ENCODE measurements at places on chromosomes 4 and X.

- peak; percentile 42 for DNase-seq
- no peak overlapping the region for H3K4me3 ChIP-seq
- H3K4me1 ChIP-seq = no peaks in the 10 kb centered on the region
- no peak overlapping the region for H3K27ac ChIP-seq
- no peaks in the 10 kb centered on the region for H3K36me3 ChIP-seq
- no peaks in the 10 kb centered on the region for H3K27me3 ChIP-seq
Observed at GRCh38 chr4:1318046-1318375, 28.3 kb downstream of the MAEA start.

DNA sequence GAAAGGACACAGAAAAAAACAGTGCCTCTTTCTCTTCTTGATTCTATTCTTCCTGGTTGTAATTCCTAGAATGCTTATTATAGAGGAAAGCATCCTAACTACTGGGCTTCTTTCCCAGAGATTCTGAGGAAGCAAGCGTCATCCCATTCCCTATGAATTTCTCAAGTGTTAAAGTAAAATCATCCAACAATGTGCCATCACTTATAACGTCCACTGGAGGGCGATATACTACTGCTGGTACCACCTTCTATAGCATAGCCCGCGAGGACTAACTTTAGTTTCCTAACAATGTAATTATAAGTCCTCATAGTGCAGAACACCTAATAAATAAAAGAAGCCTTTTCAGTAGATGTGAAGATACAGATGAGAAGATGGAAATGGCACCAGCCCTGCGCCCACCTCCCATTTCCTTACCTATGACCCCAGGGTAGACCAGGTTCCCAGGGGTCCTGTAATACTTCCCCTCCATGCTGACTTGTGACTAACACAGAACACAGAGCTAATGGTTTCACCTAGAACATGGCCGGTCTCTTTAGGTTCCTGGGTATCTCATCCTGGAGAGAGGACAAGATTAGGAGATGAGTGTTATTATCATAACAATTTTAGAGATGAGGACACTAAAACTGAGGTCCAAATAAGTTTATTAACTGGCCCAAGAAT, 4.2 kb downstream of the CENPVL3 start:
- no peaks in the 10 kb centered on the region for H3K36me3 ChIP-seq
- H3K27me3 ChIP-seq = no peaks in the 10 kb centered on the region
- no peak overlapping the region for H3K4me3 ChIP-seq
- H3K27ac ChIP-seq = no peak overlapping the region
- DNase-seq = no peak

- H3K27ac ChIP-seq = no peak overlapping the region
- no peaks in the 10 kb centered on the region for H3K27me3 ChIP-seq
- DNase-seq = no peak
- H3K4me1 ChIP-seq = no peaks in the 10 kb centered on the region
- no peak overlapping the region for H3K4me3 ChIP-seq
Observed at GRCh38 chrX:123331349-123331748, 147.3 kb downstream of the GRIA3 start.

- no peaks in the 10 kb centered on the region for H3K36me3 ChIP-seq
- H3K4me1 ChIP-seq = no peaks in the 10 kb centered on the region
- no peaks in the 10 kb centered on the region for H3K27me3 ChIP-seq
- H3K4me3 ChIP-seq = no peak overlapping the region
- no peak for DNase-seq
Observed at GRCh38 chr4:159455675-159456237, 352.9 kb downstream of the RAPGEF2 start.

GRCh38 chr4:186687265-186687664, 36.4 kb downstream of the FAT1 start:
- H3K4me3 ChIP-seq = no peak overlapping the region
- H3K27ac ChIP-seq = no peak overlapping the region
- no peak for DNase-seq
- no peaks in the 10 kb centered on the region for H3K27me3 ChIP-seq
- H3K4me1 ChIP-seq = peaks cover 7% of the 10 kb centered on the region
- H3K36me3 ChIP-seq = no peaks in the 10 kb centered on the region

All from right lobe of liver (tissue), 6 donors.